NCI-H2081 treated with DMSO at 0.1 percent for 48 hours (cell line): ENCODE measurements at places on chromosomes 11 and 22.

- DNase-seq, result no peak
These were observed 44.6 kb downstream of the SGSM3 start for GRCh38 chr22:40414838-40415505.

DNA sequence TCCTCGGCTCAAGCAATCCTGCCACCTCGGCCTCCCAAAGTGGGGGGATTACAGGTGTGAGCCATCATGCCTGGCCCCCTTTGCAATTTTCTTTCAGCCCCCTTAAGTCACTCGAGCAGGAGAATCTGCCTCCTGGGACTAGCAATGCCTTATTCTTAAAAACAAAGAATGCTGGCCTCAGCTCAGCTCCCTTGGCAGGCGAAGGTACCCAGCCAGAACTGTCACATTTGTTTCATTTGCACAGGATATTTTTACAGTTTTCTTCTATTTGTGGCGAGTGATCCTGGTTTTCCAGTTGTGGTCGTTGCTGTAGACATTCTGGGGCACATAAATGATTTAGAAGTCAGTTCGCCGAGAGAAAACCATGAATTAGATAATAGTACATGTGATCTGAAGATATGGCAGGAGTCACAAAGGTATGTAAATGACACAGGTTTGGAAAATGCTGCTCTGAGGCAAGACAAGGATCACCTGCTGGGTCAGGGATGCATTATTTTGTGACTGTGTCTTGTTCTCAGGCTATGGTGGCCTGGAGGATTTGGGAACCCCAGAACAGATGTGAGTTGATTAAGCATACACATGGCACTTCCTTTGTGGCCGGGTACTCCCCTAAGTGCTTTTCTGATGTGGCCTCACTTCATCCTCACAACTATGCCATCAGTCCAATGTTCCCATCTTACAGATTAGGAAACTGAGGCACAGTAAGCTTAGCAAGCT is 51.2 kb upstream of the SLC22A12 start:
- DNase-seq, result no peak

- no peak for DNase-seq
These were observed 1558.6 kb upstream of the RAG2 start for GRCh38 chr11:38156495-38157146.

DNA sequence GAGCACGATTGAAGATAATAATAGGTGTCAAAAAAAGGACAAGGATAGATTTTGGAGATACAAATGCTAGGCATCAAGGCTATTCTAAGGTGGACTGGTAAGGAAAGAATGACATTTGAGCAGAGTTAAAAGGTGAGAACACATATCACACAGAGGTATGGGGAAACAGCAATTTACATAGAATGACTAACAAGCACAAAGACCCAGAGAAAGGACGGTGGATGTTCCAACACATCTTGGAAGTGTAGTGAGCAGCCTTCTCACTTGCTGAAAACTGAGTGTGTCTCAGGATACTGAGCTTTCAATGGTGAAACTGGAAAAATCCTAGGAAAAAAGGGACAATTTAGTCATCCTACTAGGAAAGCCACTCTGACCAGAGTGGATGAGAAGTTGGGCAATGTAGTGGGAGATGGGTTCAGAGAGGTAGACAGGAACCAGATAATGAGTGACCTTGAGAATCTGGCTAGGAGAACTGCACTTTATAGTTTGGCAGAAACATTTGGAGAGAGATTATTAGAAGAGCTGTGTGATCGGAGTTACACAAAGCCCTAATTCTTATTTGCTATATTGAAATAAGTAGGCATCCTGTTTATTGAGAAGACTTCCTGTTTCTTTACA is 706.0 kb downstream of the KCNA4 start:
- DNase-seq, result no peak

- DNase-seq, result no peak
These were observed 161.1 kb downstream of the TEAD1 start for GRCh38 chr11:12835286-12835685.

DNA sequence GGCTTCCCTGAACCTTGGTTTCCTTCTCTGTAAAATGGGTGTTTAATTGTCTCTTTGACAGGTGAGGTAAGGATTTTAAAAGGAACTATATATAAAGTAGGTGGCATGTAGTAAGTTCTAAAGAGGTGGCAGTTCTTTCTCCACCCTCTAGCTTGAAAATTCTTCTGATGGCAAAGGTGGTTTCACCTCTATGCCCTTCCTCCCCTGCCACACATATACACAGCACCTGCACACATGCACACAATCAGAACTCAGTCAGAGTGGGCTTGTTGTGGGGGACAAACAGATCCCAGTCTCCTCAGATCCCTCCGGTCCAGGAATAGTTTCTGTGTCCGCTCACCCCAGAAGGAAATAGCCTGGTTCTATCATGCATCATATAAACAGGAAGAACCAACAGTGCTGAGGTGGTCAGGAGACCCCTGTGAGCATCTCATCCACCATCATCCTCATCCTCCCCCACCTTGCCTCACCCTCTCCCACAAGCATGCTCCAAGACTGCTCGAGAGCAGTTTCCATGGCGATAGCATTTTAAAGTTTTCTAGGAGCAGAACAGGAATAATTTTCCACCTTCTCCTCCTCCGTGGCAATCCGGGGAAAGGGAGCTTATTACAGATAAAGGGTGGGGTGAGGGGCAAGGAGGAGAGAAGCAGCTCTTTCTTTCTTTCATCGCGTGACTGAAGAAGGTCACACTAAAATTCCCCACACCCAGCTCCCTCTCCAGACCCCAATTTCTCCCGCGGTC is 123.6 kb downstream of the CHST1 start:
- DNase-seq, result no peak

DNA sequence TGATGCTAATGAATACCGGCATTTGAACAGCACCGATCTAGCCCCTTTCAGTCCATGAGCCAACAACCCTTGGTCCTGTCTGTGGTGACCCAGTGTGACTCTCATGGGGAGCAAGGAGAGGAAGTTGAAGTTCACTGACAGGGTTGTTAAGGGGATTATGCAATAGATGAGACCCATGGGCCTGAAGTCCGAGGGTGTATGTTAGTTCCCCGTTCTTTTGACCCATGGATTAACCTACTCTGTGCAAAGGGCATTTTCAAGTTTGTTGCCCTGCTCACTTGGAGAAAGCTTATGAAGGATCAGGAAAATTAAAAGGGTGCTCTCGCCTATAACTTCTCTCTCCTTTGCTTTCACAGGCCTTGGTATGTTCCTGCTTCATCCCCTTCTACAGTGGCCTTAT is 4.9 kb downstream of the PNPLA3 start:
- DNase-seq, result no peak
